ENCODE measurements at places on chromosomes 1 and 21. TPM values are rescaled to one million over a fixed set of nuclear protein-coding genes. Genes with fewer than 3 reads are reported as not detected.

MSH4 gene
- polyA plus RNA-seq: 0.25 TPM

DNA sequence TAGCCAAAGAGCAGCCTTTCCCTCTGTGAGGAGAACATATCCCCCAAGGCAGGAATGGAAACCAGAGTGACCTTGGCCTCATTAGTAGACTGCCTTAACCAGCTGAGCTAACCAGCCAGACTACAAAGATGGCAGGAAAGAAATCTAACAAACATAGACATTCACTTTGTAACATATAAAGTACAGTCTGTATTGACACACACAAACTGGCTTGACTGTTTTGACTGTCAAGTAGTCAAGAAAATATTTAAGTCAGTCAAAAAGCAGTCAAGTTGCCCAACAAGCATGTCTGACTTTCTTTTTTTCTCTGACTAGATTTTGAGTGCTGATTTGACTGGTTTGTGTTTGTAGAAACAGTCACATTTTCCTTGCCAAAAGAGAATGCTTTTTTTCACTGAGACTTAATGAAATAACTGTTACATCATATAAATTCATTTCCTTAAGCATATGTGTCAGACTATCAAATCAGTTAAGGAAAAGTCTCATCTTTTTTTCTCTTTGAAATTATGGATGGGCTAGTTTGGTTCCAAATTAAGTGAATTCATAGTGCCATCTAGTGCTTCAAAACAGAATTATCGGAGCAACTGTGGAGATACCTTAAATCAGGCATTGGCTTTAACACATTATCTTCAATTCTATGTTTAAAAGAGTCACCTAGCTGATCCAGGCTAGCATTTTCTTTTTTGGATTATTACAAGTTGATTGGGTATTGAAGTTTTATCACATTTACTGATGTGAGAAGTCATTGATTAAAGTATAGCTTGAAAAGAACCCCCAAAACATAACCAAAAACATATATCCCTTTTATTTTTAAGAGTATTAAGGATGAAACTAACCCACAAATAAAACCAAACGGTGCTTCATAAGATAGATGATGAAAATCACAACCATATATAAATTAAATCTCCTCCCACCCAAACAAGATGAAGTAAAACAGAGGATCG is 75.0 kb downstream of the ATP6V1G3 start:
- peak; percentile 26 for DNase-seq

ANKRD35 gene
- polyA plus RNA-seq: 2.6 TPM

GRCh38 chr21:29719521-29719920 is 220.3 kb downstream of the GRIK1 start:
- DNase-seq: no peak

SPATA6 gene
- 18.3 TPM for polyA plus RNA-seq

- no peak for DNase-seq
Observed at GRCh38 chr1:7290971-7291970, 479.8 kb upstream of the VAMP3 start.

- no peak for DNase-seq
Observed at GRCh38 chr21:46079352-46080170, 18.4 kb upstream of the COL6A2 start.

ANKRD65 gene
- 7.1 TPM for polyA plus RNA-seq

DNA sequence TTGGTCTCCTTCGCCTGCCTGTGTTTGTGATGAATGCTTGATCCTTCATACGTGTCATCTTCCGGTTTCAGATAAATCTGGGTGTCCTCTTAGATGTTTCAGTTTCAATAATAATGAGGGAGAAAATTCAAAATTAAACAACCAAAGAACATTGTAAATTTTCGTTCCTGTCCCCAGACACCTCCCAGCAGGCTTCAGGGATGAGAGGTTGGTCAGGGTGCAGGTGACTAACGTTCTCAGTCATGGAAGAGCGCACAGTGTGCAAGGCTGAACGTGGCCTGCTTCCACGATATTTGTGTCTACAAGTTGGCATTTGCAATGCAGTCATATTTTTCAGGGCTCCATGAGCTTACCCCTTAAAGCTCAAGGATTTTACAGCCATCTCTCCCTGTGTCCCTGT is 147.1 kb upstream of the ARHGEF16 start:
- DNase-seq: no peak

GRCh38 chr21:39161064-39161463 is 22.2 kb downstream of the PSMG1 start:
- DNase-seq: no peak

- no peak for DNase-seq
Observed at GRCh38 chr1:81118550-81118949, 682.2 kb upstream of the ADGRL2 start.

TPTE gene
- polyA plus RNA-seq: not detected

FHAD1 gene
- 2.4 TPM for polyA plus RNA-seq
